ENCODE measurements at places on chromosomes 2 and 18. TPM values are rescaled to one million over a fixed set of nuclear protein-coding genes. Genes with fewer than 3 reads are reported as not detected.

GRCh38 chr2:99611786-99612185 is 122.0 kb upstream of the REV1 start:
- no peak for DNase-seq
- no peak overlapping the region for H3K27ac ChIP-seq
- no peaks in the 10 kb centered on the region for H3K27me3 ChIP-seq
- H3K4me1 ChIP-seq = no peaks in the 10 kb centered on the region
- no peak overlapping the region for H3K4me3 ChIP-seq
- H3K36me3 ChIP-seq = no peaks in the 10 kb centered on the region

GRCh38 chr2:85733121-85733960 is 20.4 kb upstream of the ATOH8 start:
- no peak overlapping the region for H3K4me3 ChIP-seq
- H3K27me3 ChIP-seq = no peaks in the 10 kb centered on the region
- peaks cover 6% of the 10 kb centered on the region for H3K4me1 ChIP-seq
- no peaks in the 10 kb centered on the region for H3K36me3 ChIP-seq

DNA sequence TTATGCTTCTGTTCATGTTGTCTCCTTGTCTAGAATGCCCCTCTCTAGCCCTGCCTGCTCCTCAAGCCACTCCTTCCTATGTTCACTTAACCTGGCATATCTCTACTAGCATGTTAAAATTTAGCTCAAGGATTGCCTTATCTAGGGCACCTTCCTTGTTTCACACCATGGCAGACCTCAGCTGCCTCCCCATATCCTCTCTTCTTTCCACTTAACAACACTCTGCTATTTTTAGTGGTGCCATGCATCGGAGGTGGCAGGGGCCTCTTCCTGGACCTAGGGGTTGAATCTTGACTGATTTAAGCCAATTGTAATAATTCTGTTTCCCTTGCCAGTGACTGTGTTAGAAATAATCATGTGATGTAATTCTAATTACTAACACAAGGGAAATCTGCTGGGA is 36.9 kb upstream of the FAM98A start:
- DNase-seq = no peak
- H3K36me3 ChIP-seq = no peaks in the 10 kb centered on the region
- H3K27ac ChIP-seq = no peak overlapping the region
- no peak overlapping the region for H3K4me3 ChIP-seq
- H3K27me3 ChIP-seq = no peaks in the 10 kb centered on the region

DNA sequence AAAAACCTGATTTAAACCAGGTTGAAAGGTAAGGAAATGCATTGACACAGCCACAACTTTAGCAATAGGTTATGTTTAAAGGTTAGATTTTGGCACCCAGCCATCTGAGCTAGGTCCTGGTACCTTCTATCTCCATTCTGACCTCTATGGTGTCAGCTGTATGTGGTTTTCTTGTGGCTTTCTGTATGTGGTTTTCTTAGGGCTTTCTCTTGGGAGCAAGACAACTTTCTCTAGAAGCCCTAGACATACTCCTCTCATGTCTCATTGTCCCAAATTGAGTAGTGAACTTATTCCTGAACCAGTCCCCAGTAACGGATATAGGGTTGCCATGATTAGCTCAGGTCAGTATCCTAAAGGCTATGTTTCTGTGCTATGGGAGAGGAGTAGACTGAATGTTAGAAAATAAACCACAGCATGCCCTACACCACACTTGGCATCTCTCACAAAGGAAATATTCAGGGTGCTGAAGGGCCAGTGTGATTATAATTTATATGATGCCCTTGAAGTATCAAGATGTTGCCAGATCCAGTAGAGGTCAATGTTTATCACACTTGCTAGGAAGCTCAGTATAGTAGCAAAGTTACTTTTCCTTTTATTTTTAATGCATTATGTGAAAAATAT is 176.1 kb downstream of the CAPN13 start:
- H3K27me3 ChIP-seq = no peaks in the 10 kb centered on the region
- no peaks in the 10 kb centered on the region for H3K4me1 ChIP-seq
- no peak overlapping the region for H3K4me3 ChIP-seq
- no peaks in the 10 kb centered on the region for H3K36me3 ChIP-seq

DNA sequence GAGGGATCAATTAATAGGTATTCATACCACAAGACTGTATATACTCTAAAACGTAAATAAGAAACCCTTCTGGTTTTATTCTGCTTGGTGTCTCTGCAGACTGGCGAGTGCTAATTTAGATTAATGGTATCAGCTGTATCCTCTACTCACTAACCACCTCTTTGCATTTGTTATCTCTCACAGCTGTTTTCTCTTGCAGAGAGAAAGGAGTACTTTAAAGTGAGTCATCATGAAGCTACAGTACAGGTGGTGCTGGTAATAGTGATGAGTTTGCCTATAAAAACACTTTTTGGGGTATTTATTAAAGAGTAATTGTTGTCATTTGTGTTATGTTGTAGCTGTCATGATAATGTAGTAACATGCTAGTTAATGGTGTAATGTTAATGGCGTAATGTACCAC is 147.7 kb downstream of the NETO1 start:
- no peaks in the 10 kb centered on the region for H3K27me3 ChIP-seq
- H3K4me1 ChIP-seq = no peaks in the 10 kb centered on the region
- H3K36me3 ChIP-seq = no peaks in the 10 kb centered on the region
- no peak for DNase-seq

- DNase-seq = no peak
- no peaks in the 10 kb centered on the region for H3K27me3 ChIP-seq
- no peaks in the 10 kb centered on the region for H3K4me1 ChIP-seq
- no peak overlapping the region for H3K4me3 ChIP-seq
Measured at GRCh38 chr2:95234286-95234785, 27.0 kb downstream of the ZNF892 start.

GRCh38 chr2:178910005-178910404 is 102.8 kb upstream of the TTN start:
- H3K36me3 ChIP-seq = no peaks in the 10 kb centered on the region
- H3K4me3 ChIP-seq = no peak overlapping the region
- no peak overlapping the region for H3K27ac ChIP-seq
- DNase-seq = no peak
- no peaks in the 10 kb centered on the region for H3K27me3 ChIP-seq

DNA sequence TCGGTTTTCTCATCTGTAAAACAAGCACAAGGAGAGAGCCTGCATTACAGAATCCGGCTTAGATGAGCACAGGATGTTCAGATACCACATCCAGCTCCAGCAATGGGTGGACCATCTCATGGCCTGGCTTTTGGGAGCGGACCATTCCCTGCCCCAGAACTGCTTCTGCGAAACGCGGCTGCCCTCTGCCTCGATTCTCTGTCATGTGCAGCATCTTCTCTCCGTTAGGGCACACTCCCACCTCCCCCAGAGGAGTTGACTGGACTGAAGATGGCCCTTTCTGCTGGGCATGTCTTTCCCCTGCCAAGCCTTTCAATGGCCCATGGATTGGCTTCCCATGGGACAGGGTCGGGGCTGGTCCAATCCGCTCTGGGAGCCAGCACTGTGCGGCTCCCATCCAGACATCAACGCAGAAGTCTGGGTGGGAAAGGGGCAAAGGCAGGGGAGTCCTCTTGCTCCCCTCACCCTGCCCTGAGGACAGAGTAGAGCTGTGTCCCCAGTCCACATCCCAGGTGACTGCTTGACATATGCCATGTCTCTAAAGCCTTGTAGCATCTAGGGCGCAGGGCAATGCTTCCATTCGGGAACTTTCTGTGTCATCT is 14.3 kb upstream of the FAHD2A start:
- no peak overlapping the region for H3K4me3 ChIP-seq
- no peak overlapping the region for H3K27ac ChIP-seq
- H3K4me1 ChIP-seq = no peaks in the 10 kb centered on the region
- no peak for DNase-seq
- no peaks in the 10 kb centered on the region for H3K36me3 ChIP-seq

- no peak overlapping the region for H3K4me3 ChIP-seq
- no peaks in the 10 kb centered on the region for H3K36me3 ChIP-seq
- no peaks in the 10 kb centered on the region for H3K27me3 ChIP-seq
- DNase-seq = no peak
- H3K4me1 ChIP-seq = no peaks in the 10 kb centered on the region
Measured at GRCh38 chr2:153808679-153809078, 63.0 kb upstream of the GALNT13 start.

- DNase-seq = no peak
- no peak overlapping the region for H3K4me3 ChIP-seq
- no peaks in the 10 kb centered on the region for H3K27me3 ChIP-seq
Measured at GRCh38 chr2:99771681-99772333, 282.0 kb upstream of the REV1 start.

DNA sequence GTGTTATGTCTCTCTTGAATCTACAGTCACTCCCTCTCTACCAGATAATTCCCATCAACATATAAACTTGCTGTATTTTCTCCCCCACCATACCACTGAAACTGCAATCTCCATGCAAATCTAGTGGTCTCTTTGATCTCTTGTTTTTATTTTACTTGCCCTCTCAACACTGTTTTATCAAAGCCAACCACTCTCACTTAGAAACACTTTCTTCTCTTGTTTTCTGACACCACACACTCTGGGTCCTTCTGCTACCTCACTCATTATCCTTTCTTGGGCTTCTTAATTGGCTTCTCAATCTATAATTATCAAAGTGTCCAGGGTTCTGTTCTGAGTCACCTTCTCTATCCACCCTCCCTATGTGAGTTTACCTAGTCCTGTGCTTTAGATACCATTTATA is 2.0 kb upstream of the MCFD2 start:
- H3K4me3 ChIP-seq = no peak overlapping the region
- H3K27ac ChIP-seq = no peak overlapping the region
- H3K36me3 ChIP-seq = no peaks in the 10 kb centered on the region
- H3K4me1 ChIP-seq = no peaks in the 10 kb centered on the region
- DNase-seq = no peak

DNA sequence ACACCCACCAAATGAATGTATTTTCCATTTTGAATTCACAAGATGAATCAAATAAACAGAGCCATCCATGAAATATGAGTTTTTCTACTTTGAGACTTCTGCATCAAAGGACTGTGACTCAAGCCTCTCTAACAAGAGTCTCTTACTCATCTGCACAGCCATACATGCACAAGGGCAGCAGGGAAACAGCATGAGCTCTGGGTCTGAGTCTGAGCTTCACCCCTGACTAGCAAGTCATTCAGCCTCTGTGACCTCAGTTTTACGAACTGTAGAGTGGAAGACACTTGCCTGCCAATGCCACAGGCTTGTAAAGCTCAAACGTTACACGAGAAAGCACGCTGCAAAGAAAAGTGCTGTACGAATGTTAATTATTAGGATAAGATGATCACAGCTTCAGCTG is 42.9 kb downstream of the MREG start:
- no peaks in the 10 kb centered on the region for H3K36me3 ChIP-seq
- H3K27me3 ChIP-seq = no peaks in the 10 kb centered on the region
- peak overlapping the region; percentile 45 for H3K27ac ChIP-seq
- no peak for DNase-seq
- H3K4me1 ChIP-seq = peaks cover 8% of the 10 kb centered on the region
- H3K4me3 ChIP-seq = no peak overlapping the region

DNA sequence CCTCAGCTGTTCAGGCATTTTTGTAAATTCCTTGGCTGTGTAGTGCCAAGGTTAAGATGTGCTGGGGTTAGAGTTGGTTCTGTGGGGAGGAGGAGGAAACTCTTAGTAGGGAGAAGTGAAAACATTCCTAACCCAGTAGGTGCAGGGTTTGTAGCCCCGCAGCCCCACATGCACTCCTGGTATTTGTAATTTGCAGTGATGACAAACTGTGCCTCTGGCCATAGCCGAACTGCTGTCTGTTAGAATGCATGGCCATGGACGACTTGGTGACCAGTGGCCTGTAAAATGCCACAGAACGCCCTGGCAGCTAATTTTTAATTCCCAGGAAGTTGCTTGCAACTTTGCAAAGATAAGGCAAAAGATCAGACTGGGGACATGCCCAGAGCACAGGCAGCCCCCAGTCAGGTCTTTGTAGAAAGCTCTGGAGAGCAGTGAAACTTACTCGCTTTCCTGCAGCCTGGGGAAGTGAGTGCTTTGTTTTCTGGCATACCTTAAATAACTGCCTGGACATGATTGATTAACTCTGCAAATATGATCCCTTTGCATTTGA is 38.4 kb downstream of the LYPD6B start:
- H3K4me3 ChIP-seq = no peak overlapping the region
- no peaks in the 10 kb centered on the region for H3K36me3 ChIP-seq
- DNase-seq = no peak
- H3K4me1 ChIP-seq = no peaks in the 10 kb centered on the region

DNA sequence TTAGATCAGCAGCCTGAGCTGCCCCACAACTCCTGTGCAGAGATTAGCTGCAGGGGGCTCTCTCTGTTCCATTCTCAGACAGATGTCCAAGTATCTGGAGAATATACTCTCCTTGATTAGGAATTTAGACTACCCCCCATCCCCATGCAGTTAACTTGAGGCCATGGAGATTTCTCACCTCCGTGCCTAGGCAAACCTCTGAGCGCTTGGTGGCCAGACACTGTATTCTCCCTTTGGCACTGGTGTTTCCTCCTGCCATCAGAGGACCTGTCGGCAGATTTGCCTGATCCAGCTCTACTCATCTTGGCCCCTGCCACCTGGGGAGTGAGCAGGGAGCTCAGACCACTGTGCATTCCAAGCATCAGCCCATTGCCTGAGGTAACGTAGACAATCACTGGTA is 48.3 kb downstream of the ZNF804A start:
- no peak for DNase-seq
- no peaks in the 10 kb centered on the region for H3K4me1 ChIP-seq
- no peaks in the 10 kb centered on the region for H3K36me3 ChIP-seq
- no peak overlapping the region for H3K4me3 ChIP-seq

Gene DSG1
- total RNA-seq = 2.6 TPM

Gene MROH2A
- total RNA-seq = not detected

Gene CCDC148
- total RNA-seq = 1.4 TPM

Gene NYAP2
- total RNA-seq = 0.15 TPM

Gene TCF23
- not detected for total RNA-seq

Gene TMEM17
- total RNA-seq = 3.4 TPM

Gene TMEM247
- not detected for total RNA-seq

Gene DNER
- 1.3 TPM for total RNA-seq

Gene GAD1
- 0.66 TPM for total RNA-seq

Gene MSTN
- total RNA-seq = 0.73 TPM

Gene SULT1C4
- 1.4 TPM for total RNA-seq

Gene SMPD4
- total RNA-seq = 50.1 TPM
